Dermis microvascular lymphatic vessel endothelial cell (primary cell): ENCODE measurements at places on chromosomes 7 and 10.

GRCh38 chr7:92830532-92831110, 5.8 kb downstream of the CDK6 start:
- no peak for DNase-seq

DNA sequence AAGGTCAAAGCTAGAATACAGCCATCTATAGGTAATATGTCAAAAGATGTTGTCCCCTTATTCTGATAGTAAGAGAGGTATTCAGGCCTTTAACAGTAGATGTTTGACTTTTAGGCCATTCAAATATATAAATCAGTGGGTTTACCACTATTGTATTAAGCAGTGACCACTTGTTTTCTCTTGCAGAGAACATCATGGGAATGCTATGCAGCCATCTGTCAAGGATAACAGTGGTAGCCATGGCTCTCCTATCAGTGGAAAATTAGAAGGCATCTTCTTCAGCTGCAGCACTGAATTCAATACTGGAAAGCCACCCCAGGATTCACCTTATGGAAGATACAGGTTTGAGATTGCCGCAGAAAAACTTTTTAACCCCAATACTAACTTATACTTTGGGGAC, 68.4 kb downstream of the PHYHIPL start:
- no peak for DNase-seq

DNA sequence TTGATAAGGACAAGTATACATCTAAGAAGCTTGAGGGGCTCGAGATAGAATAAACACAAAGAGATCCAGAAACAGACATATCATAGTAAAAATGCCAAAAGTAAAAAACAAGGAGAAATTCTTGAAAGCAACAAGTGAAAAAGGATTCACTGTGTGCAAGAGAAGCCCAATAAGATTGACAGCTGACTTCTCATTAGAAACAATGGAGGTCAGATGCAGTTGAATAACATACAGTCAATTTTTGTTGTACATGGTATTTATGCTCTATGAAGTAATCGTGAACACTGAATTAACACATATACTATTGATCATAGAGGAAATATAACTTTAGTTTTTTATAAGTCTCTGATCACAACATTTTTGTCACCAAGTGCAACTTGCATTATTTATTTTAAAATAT, 982.8 kb upstream of the SORCS1 start:
- no peak for DNase-seq

- DNase-seq, result no peak
Observed at GRCh38 chr7:116493449-116493848, 6.1 kb upstream of the CAV2 start.
